Activated T-cell treated with anti-CD3 and anti-CD28 coated beads, Interleukin-2, amount 50 U/mL, for 72 hours (primary cell): ENCODE measurements at places on chromosomes 2 and 18.

DNA sequence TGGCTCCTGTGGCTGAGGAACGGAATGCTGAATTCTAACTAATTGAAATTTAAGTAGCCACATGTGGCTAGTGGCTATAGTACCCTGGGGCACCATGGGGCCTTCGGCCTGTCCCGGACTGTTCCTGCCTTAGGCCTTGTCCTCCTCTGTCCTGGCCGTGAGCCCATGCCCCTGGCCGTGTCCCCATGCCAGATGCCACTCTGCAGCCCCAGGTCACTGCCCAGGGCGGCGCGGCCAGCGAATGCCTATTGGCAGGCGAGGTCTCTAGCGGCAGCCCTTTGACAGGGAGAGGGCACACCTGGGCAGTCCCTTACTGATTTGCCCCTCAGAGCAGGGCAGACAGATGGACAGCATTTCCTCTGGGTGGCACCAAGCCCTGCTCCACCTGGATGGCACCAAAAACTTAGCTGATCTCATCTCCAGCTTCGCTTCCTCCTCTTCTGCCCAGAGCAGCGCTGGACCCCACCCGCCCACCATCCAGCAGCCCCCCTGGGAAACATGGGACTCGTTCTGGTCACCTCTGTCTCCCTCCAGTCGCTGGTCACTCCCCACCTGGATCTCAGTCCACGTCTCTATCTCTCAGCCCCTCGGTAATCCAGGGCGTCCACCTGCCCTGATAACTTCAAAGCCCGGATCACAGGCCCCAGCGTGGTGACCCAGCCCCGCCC lies 1.1 kb upstream of the DGKD start:
- H3K4me3 ChIP-seq = peak overlapping the region; percentile 80
- peaks cover 71% of the 10 kb centered on the region for H3K4me1 ChIP-seq
- H3K27ac ChIP-seq = no peak overlapping the region
- no peak for DNase-seq

DNA sequence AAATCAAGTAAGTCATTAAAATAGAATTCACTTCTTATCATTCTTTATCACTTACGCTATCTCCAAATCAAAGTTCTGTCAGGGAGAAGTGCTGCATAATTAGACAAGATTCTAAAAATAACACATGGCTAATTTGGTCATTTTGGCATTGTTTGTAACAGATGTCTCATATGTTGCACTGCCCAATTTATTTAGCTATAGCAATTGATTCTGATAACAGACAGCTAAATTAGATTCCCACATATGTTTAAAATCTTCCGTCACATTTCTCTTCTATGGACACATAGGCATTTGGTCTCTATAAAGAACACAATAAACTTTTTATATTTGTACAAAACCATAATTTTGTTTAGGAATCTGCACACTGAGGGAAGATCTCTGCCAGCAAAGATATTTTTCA lies 644.5 kb upstream of the VRK2 start:
- H3K27ac ChIP-seq = no peak overlapping the region
- no peaks in the 10 kb centered on the region for H3K27me3 ChIP-seq
- H3K4me1 ChIP-seq = no peaks in the 10 kb centered on the region
- peaks cover 2% of the 10 kb centered on the region for H3K36me3 ChIP-seq
- no peak for DNase-seq

GRCh38 chr2:214899751-214900150 lies 90.3 kb upstream of the BARD1 start:
- H3K36me3 ChIP-seq = no peaks in the 10 kb centered on the region
- no peak overlapping the region for H3K4me3 ChIP-seq
- H3K27me3 ChIP-seq = no peaks in the 10 kb centered on the region
- H3K27ac ChIP-seq = no peak overlapping the region
- no peaks in the 10 kb centered on the region for H3K4me1 ChIP-seq

DNA sequence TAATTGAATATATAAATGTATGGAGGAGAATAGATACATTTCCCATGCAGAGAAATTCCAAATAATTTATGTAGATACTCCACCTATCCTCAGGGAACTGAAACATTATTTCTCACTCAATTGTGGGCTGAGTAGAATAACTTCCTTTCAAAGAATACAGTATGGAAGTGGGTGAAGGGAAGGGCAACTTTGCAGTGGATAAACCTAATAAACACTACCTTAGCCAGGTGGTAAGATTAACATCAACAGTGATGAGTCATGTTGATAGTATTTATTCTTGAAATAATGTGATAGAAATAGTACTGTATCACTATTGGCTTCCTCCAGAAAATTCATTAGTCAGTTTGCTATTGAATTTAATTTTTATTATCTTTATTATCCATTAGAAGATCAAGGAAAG lies 716.4 kb upstream of the CHAC2 start:
- no peak for DNase-seq
- H3K36me3 ChIP-seq = no peaks in the 10 kb centered on the region
- H3K27ac ChIP-seq = no peak overlapping the region

- no peak overlapping the region for H3K4me3 ChIP-seq
- no peaks in the 10 kb centered on the region for H3K27me3 ChIP-seq
- H3K4me1 ChIP-seq = peaks cover under 1% of the 10 kb centered on the region
- H3K36me3 ChIP-seq = no peaks in the 10 kb centered on the region
- H3K27ac ChIP-seq = no peak overlapping the region
Observed at GRCh38 chr2:42163444-42164045, 5.6 kb upstream of the EML4 start.

DNA sequence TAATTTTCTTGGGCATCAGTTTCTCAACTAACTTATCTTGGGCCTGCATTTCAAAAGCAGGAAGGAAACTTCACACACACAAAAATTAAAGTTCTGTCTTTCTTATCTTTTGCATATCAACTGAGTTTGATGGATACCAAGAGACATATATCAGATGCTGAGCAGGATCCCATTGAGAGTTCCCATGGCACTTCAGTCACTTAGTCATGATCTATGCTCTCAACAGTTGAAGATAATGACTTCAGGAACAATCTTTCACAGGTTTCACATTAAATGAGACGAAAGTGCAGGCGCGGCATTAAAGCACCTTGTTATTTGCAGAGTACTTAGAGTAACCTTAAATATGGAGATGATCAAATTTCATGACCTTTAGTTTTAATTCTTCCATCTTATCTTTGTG lies 2139.8 kb upstream of the CELF4 start:
- H3K4me1 ChIP-seq = no peaks in the 10 kb centered on the region
- H3K36me3 ChIP-seq = no peaks in the 10 kb centered on the region
- no peak for DNase-seq
- H3K27ac ChIP-seq = no peak overlapping the region
- no peak overlapping the region for H3K4me3 ChIP-seq
